Foreskin keratinocyte (primary cell): ENCODE measurements at places on chromosomes 7 and 10. TPM values are rescaled to one million over a fixed set of nuclear protein-coding genes. Genes with fewer than 3 reads are reported as not detected.

DNA sequence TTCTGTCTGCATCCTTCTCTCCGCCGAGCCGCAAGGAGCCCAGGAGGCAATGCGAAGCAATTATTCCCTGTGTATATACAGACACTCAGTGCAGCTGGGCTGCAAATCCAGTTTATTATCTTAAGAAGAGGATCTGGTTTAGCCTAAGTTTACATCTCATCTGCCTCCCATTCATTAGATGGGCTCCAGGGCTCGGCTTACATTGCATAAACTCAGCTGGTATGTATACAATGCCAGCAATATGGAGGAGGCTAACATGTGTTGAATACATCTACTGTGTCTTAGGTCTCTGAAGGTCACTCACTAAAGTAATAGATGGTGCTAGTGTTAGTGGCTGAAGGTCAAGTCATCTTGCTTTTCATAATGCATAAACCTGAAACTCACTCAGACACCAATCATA lies 996.8 kb downstream of the KCNMA1 start:
- DNase-seq = no peak

The PRLHR gene
- not detected in 2 replicates for total RNA-seq

DNA sequence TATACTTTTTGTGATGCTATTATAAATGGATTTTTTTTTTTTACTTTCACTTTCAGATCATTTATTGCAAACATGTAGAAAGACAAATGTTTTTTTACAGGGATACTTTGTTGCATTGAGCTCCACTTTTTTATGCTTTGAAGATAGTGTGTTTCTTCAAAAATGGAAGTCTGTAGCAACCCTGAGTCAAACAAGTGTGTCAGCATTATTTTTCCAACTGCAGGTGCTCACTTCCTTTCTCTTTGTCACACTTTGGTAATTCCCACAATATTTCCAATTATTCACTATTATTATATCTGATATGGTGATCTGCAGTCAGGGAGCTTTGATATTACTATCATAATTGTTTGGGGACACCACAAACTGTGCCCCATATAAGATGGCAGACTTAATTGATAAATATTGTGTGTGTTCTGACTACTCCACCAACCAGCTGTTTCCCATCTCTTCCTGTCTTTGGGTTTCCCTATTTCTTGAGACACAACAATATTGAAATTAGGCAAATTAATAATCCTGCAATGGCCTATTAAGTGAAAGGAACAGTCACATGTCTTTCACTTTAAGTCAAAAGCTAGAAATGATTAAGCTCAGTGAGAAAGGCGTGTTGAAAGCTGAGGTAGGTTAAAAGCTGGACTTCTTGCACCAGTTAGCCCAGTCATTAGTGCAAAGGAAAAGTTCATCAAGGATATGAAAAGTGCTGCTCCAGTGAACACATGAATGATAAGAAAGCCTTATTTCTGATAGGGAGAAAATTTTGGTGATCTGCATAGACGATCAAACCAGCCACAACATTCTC lies 231.3 kb upstream of the SH2B2 start:
- DNase-seq = no peak

DNA sequence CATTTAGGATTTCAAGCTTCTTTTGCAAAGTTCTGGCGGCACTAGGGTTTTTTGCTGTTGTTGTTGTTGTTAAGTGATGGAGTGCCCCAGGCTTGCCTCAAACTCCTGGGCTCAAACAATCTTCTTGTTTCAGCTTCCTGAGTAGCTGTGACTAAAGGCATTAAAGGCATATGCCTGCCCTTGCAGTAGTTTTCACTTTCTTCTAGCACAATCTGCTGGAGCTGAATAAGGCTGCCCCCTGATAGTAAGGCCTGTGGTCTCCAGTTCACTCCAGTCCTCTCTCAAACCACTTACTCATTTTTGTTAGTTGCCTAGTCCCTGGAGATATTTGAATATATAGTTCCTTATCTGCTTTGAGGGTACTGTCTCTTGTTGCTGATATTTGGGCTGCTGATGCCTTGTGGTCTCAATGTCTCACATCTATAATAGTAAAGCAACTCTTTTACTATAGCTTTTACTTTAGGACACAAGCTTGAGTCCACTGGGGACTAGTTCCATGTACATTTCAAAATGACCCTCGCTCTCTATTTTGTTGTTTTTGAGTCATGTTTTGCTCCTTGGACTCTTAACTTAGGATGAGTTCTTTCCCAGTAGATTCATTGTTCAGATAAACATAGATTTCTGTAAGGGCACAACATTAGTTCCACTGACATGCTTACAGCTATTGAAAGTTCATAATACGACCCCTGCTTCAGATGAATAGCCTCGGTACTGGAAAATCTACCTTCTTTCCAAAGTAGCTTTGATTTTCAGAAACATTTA lies 25.5 kb downstream of the PHF14 start:
- no peak for DNase-seq

The ANKRD1 gene
- total RNA-seq = not detected in 2 replicates

DNA sequence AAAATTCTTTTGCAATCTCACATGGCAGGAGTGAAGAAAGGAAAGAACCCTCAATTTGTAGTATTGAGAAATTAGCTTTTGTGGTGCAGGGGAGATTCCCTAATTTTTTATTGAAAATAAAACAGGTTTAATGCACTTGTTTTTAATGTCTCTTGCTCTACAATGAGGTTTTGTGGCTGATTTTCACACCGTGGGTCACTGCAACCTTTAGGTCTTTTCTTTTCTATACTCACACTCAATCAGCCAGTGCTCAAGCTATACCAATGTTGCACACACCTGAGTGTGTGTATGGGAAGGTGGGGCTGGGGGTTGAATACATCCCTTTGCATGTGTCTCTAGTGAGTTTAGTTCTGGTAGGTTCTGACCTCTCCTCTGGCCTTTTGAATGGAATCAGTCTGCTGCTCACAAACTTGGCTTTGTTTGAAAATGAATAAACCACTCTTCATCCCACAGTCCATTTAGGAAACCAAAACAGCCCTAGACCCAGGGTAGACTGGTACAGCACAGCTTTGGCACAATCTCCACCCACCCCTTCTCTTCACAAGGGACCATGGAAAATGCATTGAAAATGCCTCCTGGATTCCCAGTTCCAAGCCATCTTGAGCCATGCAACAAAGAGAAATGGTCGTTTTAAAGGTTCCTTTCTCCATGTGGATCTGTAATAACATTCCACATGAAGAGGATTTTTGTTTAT lies 411.5 kb downstream of the SFMBT2 start:
- no peak for DNase-seq

GRCh38 chr7:7417851-7418250 lies 117.8 kb downstream of the COL28A1 start:
- DNase-seq = no peak

The PRSS37 gene
- total RNA-seq = not detected in 2 replicates

GRCh38 chr10:24533981-24534380 lies 189.7 kb downstream of the ARHGAP21 start:
- no peak for DNase-seq

The NOM1 gene
- 22.9 and 26.2 TPM in 2 replicates for total RNA-seq

The NKX1-2 gene
- total RNA-seq = 4.5 and 5.5 TPM in 2 replicates

DNA sequence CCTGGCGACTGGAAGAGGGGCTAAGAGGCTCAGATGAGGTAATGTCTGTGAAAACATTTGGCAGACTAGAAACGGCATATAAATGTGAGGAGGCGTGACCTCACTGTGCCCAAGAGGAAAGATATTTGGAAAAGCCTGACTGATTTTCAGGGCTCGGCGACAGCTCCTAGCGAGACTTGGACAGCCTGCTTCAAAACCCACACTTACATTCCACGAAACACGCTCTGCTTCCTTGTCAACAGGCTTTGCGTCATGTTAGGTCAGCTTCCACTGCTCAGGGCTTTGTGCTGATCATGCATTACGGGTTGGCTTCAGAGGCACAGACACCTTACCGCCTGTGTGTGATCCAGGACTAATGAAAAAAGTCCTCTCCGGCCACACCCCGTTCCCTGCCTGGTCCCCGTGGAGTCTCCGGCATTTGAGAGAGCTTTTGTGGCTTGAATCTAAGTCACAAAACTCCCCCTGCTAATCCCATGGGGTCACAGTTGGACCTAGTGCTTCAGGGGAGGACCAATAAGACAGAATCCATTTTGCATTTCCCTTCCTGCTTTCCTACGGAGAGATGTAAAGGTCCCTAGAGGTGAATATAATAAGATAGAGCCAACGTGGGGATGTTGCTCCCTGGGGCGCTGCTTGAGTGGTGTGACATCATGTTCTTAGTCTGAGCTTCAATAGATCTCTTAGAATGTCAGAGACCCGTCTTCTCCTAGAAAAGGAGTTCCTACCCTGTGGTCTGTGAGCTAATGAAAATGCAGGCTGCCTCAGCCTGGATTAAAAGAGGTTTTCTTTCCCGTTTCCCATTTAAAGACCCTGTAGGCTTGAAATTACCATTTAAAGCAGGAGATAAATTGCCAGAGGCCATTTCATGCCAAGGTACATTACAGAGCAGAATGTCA lies 25.5 kb downstream of the FGFBP3 start:
- DNase-seq = peak; percentile 49

DNA sequence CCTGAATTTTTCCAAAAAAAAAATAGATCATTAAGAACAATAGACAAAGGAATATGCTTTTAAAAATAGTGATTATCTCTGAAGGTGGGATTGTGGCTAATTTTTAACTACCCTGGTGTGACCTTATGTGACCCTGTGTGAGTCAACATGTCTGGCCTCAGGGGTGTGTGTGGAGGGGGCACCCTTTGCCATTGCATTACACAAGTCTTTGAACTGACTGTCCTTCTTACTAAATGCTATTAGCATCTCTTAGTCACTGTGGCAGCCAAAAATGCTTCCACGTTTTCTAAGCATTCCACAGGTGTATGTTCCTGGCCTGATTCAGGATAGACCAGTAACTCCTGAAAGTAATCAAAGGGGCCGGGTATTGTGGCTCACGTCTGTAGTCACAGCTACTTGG lies 175.4 kb downstream of the MGMT start:
- peak; percentile 42 for DNase-seq

The CYP2W1 gene
- not detected in 2 replicates for total RNA-seq

GRCh38 chr10:50396491-50397311 lies 145.4 kb upstream of the ASAH2 start:
- peak; percentile 54 for DNase-seq

DNA sequence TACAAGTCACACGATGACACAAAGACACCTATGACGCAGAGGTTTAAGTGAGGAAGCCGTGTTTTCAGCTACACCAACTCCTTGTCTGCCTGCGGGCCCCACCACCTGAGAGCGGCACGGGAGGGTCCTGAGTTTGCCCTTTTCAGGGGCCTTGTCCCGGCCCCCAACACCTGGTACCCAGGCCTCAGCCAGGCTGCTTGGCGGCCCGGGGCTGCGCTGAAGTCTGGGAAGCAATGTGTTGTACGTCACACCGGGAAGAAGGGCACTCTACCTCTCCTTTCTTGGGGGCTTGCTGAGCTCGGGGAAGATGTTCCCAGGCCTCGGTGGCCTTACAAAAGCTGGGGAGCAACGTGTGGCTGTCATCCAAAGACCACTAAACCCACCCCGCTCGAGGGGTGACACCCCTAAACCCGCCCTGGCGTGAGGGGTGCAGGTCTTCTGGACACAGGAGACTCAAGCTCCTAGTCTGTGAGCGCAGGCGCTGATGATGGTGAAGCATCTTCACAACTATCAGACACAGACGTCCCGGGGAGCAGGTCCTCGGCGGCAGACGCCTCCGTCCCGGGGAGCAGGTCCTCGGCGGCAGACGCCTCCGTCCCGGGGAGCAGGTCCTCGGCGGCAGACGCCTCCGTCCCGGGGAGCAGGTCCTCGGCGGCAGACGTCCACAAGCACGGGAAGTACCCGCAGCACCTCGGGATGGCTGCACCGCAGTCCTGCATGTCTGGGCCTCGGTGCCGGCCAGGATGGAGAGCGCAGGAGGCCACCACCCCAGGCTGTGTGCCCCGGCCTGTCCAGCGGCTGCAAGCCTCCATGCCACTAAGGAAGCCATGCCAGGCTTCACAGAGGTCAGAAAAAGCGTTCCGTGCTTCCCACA lies 15.4 kb downstream of the CFAP46 start:
- DNase-seq = no peak

The SHOC2 gene
- total RNA-seq = 29.0 and 30.5 TPM in 2 replicates

- no peak for DNase-seq
Observed at GRCh38 chr10:132710746-132711612, 75.0 kb downstream of the NKX6-2 start.

- no peak for DNase-seq
Observed at GRCh38 chr10:83917537-83918506, 221.5 kb upstream of the GHITM start.

The KBTBD2 gene
- total RNA-seq = 31.1 and 31.2 TPM in 2 replicates

GRCh38 chr7:38232502-38233366 lies 40.7 kb downstream of the TARP start:
- DNase-seq = no peak

The SORCS1 gene
- total RNA-seq = not detected in 2 replicates

DNA sequence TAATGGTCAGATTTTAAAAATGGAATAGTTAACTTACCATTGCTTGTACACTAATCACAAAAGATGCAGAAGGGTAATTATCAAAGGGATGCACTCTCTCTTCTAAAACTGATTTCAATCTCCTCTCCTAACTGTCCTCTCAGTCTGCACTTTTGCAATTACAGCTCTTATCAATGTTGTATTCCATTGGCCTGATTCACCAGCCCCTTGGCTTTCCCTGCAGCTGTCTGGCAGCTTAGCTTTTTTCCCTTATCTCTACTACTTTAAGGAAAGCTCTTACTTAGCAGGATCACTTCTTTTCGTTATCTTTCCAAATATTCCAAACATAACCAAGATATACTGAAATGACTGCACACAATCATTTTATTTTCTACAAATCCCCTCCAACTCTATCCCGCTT lies 448.8 kb downstream of the GRM8 start:
- DNase-seq = no peak

DNA sequence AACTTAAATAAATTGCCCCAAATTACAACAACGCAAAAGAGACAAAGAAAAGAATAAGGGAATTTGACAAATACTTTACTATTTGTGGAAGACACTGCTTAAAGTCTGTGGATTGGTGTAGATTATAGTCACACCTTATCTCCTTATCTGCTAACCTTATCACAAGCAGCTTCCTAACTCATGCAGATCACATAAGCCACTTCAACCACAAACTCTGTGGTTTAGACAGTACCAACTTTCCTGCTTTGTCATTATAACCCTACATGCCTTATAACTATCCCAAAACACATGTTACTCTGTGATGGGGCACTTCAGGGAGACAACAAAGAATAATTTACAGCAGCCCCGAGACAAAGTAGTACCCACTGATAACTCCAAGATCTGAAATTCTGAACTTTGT lies 41.5 kb upstream of the PPP3CB start:
- no peak for DNase-seq

DNA sequence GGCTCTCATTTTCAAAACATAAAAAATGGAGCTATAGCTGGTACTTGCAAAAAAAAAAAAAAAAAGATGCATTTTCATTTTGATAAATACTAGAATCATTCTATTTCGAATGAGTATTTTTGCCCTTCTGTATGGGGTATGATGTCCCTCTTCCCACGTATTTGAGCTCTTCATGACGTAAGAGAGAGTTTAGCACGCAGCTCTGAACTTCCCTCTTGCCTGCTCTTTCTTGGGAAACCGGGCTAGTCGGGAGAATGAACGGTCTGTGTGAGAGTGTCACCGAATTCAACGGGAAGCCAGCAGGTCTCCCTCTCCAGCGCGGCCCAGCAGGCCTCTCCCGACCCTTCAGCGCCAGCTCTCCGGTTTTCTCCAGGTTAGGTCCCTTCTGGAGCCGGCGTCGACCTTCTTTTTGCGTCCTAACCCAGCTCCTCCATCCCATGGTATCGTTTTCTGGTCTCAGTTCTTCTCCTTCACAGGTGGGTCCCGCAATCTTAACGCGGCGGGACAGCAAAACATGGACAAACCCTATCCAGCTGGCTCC lies 159.2 kb upstream of the PITRM1 start:
- no peak for DNase-seq

- DNase-seq = no peak
Observed at GRCh38 chr10:61642150-61642571, 20.6 kb upstream of the CABCOCO1 start.

The SYCE1 gene
- 0.14 TPM in 1 of 2 replicates, not detected in the other for total RNA-seq
